ENCODE measurements at places on chromosomes 3 and 15. TPM values are rescaled to one million over a fixed set of nuclear protein-coding genes. Genes with fewer than 3 reads are reported as not detected.
A peak's percentile ranks its signal among the peaks of the same experiment; 100 is the strongest.

KNG1 gene
- total RNA-seq, result not detected

VEPH1 gene
- total RNA-seq, result 25.3 TPM

SRGAP3 gene
- total RNA-seq, result 0.37 TPM

CX3CR1 gene
- not detected for total RNA-seq

DNAH12 gene
- not detected for total RNA-seq

SLC7A14 gene
- total RNA-seq, result 0.10 TPM

CLDND1 gene
- 27.2 TPM for total RNA-seq

MUC4 gene
- 0.12 TPM for total RNA-seq

ZIC1 gene
- not detected for total RNA-seq

CISH gene
- 2.2 TPM for total RNA-seq

DLG1 gene
- total RNA-seq, result 35.0 TPM

RLBP1 gene
- 6.6 TPM for total RNA-seq

LDHAL6B gene
- not detected for total RNA-seq

DNA sequence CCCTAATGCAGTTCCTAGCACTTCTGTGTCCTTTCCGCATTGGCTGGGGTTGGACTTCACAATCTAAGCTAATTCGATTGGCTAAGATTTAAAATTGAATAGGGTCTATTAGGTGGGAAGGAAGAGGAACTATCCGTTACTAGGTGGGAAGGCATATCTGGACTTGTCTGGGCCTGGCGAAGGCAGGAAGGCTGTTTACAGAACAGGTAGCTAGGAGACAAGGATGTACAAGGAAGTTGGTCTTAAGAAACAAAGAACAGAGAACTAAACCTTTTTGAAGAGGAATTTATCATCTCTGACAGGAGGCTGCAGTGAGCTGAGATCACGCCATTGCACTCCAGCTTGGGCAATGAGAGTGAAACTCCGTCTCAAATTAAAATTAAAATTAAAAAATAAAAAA, 17.3 kb upstream of the ATG7 start:
- DNase-seq, result no peak

DNA sequence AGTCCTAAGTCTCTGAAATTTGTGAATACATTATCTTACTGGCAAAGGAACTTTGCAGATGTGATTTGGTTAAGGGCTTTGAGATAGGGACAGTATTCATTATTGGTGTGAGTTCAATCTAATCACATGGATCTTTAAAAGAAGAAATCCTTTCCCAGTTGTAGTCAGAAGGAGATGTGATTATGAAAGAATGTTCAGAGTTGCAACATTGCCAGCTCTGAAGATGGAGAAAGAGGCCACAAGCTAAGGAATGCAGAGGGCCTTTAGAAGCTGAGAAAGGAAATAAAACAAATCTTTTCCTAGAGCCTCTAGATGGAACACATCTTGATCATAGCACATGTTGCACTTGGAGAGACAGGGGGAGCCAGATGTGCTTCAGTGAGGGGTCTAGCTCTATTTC, 27.7 kb upstream of the SIAH2 start:
- no peak for DNase-seq

- DNase-seq, result peak; percentile 12
These were observed 6.0 kb downstream of the CCR2 start for GRCh38 chr3:46359733-46360493.

DNA sequence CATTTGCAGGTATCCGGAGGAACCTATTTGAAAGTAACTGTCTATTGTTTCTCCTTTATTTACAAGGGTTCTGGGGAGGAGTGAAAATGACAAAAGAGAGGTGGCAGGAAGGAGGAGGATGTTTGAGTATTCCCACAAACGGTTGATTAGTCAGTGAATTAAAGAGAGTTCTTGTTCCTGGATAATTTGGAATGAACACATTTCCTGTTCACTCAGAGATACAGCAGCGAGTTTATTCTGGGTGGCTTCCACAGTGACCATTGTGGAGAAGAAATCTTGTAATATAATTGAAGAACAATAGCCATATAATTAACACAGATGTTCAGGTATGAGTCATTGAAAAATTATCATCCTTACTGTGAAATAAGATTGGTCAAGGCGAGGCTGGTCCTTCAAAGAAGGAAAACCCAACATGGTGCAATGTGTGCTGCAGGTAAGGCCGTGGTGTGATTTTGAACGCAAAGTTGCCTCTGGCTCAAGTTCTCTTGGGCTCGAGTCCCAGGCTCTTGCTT, 77.3 kb downstream of the NFKBIZ start:
- no peak for DNase-seq

GRCh38 chr3:122640437-122640999, 40.1 kb upstream of the PARP14 start:
- no peak for DNase-seq

- DNase-seq, result no peak
These were observed 29.8 kb downstream of the FBXL22 start for GRCh38 chr15:63626955-63627354.

- DNase-seq, result no peak
These were observed 130.9 kb downstream of the POLQ start for GRCh38 chr3:121414924-121415323.

- no peak for DNase-seq
These were observed 1.2 kb upstream of the DAZL start for GRCh38 chr3:16606398-16606797.

DNA sequence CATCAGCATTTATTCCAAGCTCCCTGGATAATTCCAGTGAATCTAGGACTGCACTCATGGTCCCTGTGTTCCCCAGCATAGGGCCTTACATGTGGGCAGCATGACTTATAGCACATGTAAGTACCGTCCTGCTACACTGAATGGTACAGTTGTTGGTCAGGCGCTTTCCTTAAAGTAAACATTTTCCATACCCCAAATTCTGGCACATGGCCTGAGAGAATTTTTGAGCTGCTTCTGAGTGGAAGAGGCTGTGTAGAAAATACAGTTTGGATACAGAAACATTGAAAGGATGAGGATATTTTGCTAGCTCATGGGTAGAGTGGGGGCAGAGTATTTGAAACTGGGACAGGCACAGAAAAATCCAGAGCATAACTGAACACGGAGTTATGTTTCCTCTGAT, 27.6 kb downstream of the CORO2B start:
- no peak for DNase-seq

DNA sequence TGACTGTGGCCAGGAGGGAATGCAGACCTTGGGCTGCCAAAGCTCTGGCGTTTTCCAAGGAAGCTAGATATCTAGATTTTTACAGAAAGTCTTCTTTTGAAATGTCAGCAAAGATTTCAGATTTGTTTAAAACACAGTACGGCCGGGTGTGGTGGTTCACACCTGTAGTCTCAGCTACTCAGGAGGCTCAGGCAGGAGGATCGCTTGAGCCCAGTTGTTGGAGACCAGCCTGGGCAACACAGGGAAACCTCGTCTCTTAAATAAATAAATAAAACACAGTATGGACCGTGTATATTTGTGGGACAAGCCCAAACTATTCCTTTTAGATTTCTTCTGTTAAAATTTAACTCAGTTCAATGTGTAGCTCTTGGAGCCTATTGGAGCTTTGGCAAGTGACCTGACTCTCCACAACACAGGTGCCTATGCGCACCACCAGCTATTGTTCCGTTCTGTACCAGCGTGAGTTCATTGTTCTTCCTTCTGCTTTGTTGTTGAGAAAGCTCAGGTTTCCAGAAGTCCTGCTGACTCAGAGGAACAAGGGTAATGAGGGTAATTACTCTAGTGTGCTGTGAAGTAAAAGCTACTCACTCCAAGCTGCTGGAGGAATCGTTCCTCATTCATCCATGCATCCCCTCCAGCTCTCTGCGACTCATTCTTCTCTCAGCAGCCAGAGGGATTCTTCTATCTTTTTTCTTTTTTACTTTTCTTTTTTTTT, 73.1 kb upstream of the SLC6A6 start:
- DNase-seq, result peak; percentile 17

DNA sequence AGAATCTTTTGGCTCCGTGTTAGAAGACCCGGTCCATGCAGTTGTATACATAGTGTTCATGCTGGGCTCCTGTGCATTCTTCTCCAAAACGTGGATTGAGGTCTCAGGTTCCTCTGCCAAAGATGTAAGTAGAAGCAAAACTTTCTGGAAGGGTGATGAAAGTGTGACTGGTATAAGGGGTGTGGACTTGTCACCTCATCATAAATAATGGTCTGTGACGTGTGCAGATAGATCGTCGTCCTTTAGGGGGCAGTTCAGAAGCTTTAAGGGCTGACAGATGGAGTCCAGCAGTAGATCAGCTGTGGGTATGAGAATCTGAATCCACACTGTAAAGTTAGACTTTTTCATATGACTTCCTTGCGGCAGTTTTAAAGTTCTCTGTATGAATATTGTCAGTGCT, 15.3 kb downstream of the SEC61A1 start:
- DNase-seq, result no peak

DNA sequence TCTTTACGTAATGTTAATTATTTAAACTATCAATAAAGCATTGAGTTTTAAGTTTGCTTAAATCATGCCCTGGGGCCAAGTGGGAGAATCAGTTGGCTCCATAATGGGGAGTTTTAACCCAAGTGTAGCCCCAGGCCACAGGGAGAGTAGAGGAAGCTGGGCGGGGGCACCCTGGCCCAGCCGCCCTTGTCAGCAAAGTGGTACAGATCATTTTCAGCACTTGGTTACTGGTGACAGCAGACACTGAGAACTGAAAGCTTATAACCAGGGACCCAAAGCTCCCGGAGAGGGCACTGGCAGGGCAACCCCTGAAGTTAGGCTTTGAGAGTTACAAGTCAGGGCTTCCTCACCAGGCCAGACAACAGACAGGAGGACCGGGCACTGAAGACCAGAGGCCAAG, 90.6 kb downstream of the SEMA5B start:
- no peak for DNase-seq

- DNase-seq, result peak; percentile 94
These were observed at the start of gene MYO5C for GRCh38 chr15:52295421-52296001. Gene MYO5C, minus strand, starts transcription at chr15:52295804. Its CDS starts 168 bp downstream, at chr15:52295636.

DNA sequence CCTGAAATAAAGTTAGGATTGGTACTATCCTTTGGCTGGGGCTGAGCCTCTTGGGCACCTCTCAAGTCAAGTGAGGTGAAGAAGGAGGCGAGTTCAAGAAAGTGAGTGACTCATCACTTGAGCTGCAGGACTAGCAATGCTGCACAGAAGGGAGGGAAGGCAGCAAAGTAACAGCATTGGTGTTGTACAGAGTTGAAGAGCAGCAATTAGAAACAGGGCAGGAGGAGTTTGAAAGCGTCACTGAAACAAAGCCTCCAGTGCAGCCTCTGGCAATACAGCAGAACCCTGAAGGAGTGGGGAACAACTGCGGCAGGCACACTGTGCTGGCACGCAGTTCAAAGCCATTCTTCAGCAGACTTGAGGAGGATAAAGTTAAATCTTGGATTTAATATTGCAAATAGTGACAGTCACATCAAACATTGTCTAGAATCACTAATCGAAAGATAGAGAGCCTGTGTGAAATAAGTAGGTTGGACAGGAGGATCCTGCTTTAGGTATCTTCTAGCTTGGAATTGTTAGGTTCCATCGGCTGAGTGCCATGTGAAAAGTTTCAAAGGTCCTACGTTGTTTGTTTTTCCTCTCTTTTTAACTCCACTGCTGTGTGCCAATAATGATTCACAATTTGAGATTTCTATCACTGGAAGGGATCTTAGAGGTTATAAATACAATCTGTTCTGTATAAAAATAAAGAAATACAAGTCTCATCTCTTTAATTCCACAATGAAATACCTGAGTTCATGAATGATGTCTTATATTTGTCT, 479.8 kb downstream of the NAALADL2 start:
- DNase-seq, result no peak
